ENCODE measurements at places on chromosomes 11 and 22. TPM values are rescaled to one million over a fixed set of nuclear protein-coding genes. Genes with fewer than 3 reads are reported as not detected.

The SAA4 gene
- total RNA-seq: not detected

GRCh38 chr11:62671608-62672389 is at the start of the genes LBHD1 and UQCC3:
LBHD1 (minus strand) TSS chr11:62672267; CDS start chr11:62670031, 2,236 bp downstream.
UQCC3 (plus strand) TSS chr11:62671673; CDS start chr11:62671746, 73 bp downstream.
- DNase-seq: peak; percentile 85
- H3K4me3 ChIP-seq: peak within 1 kb of the TSS; percentile 85
- peaks cover 27% of the 10 kb centered on the region for H3K4me1 ChIP-seq
- peaks cover 9% of the 10 kb centered on the region for H3K36me3 ChIP-seq

- peak; percentile 98 for DNase-seq
- H3K27me3 ChIP-seq: no peaks in the 10 kb centered on the region
- peak overlapping the region; percentile 79 for H3K4me3 ChIP-seq
- H3K4me1 ChIP-seq: peaks cover 35% of the 10 kb centered on the region
Measured at GRCh38 chr11:58578136-58578634, 678 bp upstream of the ZFP91 start.

DNA sequence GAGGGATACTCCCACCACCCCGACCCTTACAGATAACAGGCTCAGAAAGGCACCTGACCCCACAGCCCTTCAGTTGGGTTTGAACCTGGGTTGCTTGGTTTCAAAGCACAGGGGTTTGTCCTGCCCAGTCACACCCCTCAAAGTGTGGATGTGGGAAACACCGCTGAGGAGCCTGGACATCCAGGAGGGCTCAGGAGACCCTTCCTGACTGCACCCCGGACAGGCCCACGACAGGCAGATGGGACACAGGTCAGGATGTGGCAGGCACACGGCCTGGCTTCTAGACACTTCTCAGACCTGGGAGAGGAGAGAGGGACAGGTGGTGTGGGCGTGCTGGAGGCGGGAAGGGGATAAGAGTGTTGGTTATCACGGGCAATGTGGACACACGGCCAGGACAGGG is 932.3 kb downstream of the BRD1 start:
- H3K27me3 ChIP-seq: no peaks in the 10 kb centered on the region
- no peak overlapping the region for H3K27ac ChIP-seq
- no peaks in the 10 kb centered on the region for H3K36me3 ChIP-seq
- no peaks in the 10 kb centered on the region for H3K4me1 ChIP-seq
- no peak for DNase-seq
- no peak overlapping the region for H3K4me3 ChIP-seq

The MS4A6A gene
- total RNA-seq: 1.8 TPM

The ZW10 gene
- 5.8 TPM for total RNA-seq

- H3K36me3 ChIP-seq: no peaks in the 10 kb centered on the region
- H3K27me3 ChIP-seq: peaks cover 2% of the 10 kb centered on the region
- no peak within 1 kb of the TSS for H3K4me3 ChIP-seq
- H3K4me1 ChIP-seq: no peaks in the 10 kb centered on the region
- DNase-seq: no peak
- H3K27ac ChIP-seq: no peak within 1 kb of the TSS
Measured at GRCh38 chr11:102780491-102780918, at the start of gene MMP10. MMP10 (minus strand) TSS chr11:102780628; CDS start chr11:102780591, 37 bp downstream.

DNA sequence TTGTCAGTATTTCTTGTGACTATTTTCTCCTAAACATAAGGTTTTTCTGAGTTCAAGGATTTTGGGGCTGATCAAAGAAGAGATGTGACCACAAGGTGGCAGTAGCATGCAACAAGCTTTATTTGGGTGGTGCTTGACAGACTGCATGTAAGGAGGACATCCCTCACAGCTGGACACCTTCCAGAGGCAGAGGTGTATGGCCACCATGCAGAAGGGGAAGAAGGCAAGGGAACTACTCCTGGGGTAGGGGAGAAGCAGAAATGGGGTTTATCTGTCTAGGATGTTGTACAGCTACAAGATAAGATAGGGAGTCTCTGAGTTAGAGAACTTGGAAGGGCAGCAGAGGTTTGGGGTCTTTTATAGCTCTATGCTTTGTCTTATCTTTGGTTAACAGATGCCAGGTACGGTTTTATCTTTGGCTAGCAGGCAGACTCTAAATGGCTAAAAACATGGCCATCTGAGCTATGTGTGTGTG is 5.1 kb upstream of the BIRC2 start:
- H3K4me1 ChIP-seq: peaks cover 6% of the 10 kb centered on the region
- H3K4me3 ChIP-seq: no peak overlapping the region
- H3K36me3 ChIP-seq: peaks cover 18% of the 10 kb centered on the region
- no peak overlapping the region for H3K27ac ChIP-seq
- DNase-seq: peak; percentile 92

DNA sequence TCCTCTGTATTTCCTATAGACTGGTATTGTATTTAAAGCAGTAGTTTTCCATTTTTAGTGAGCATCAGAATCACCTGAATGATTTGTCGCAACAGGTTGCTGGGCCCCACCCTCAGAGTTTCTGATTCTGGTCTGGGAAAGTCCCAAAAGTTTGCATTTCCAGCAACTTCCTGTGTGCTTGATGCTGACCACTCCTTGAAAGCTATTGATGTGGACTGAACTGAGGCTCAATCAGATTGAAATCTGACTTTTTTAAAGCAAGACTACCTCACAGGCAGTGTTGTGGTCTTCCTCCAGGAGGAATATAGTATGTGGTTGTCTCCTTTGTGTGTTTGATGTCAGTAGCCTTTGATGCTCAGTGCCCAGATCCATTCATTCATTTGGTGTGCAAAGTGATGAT is 17.2 kb upstream of the MPZL2 start:
- H3K4me3 ChIP-seq: no peak overlapping the region
- no peaks in the 10 kb centered on the region for H3K27me3 ChIP-seq
- H3K36me3 ChIP-seq: no peaks in the 10 kb centered on the region
- no peak for DNase-seq
- no peak overlapping the region for H3K27ac ChIP-seq

DNA sequence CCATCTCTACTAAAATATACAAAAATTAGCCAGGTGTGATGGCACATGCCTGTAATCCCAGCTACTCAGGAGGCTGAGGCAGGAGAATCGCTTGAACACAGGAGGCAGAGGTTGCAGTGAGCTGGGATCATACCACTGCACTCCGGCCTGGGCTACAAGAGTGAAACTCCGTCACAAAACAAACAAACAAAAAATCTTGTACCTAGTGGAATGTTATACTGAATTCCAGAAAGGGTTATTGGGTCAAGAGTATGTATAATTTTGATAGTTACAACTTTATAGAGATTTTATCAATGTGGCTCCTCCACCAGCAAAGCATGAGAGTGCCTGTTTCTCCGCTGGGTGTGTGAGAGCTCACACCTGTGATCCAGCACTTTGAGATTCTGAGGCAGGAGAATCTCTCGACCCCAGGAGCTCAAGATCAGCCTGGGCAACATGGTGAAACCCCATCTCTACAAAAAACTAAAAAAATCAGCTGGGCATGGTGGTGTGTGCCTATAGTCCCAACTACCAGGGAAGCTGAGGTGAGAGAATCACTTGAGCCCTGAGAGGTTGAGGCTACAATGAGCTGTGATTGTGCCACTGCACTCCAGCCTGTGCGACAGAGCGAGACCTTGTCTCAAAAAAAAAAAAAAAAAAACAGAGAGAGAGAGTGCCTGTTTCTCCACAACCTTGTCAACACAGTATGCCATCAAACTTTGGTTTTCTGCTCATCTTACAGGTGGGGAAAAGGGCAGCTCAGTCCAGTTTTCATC is 12.7 kb upstream of the FOLR1 start:
- H3K27ac ChIP-seq: no peak overlapping the region
- no peaks in the 10 kb centered on the region for H3K4me1 ChIP-seq
- H3K27me3 ChIP-seq: no peaks in the 10 kb centered on the region
- H3K4me3 ChIP-seq: no peak overlapping the region
- H3K36me3 ChIP-seq: no peaks in the 10 kb centered on the region

- no peak for DNase-seq
- no peaks in the 10 kb centered on the region for H3K36me3 ChIP-seq
- peaks cover 5% of the 10 kb centered on the region for H3K4me1 ChIP-seq
- no peaks in the 10 kb centered on the region for H3K27me3 ChIP-seq
- no peak overlapping the region for H3K27ac ChIP-seq
Measured at GRCh38 chr11:113193946-113194345, 120.4 kb upstream of the TTC12 start.

DNA sequence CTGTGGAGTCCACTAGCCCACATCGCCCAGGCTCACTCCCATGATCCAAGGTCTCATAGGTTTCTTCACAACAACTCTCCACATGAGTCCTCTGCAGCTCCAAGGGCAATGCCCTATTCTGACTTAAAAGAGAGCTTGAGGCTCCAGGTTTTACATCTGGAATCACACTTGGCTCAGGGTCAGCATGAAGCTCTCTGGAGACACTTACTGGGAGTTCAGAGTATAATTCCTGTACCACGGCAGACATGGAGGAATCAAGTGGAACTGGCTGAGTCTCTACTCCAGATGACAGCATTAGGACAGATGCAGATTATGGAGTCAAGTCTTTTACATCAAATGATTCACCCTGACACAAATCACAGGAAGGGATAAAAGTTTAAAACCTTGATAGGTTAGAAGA is 11.4 kb downstream of the PRR14L start:
- H3K27me3 ChIP-seq: no peaks in the 10 kb centered on the region
- H3K4me1 ChIP-seq: no peaks in the 10 kb centered on the region
- no peak overlapping the region for H3K4me3 ChIP-seq
- peaks cover 26% of the 10 kb centered on the region for H3K36me3 ChIP-seq
- no peak overlapping the region for H3K27ac ChIP-seq

GRCh38 chr22:38097557-38098409 is 12.7 kb downstream of the BAIAP2L2 start:
- H3K27me3 ChIP-seq: no peaks in the 10 kb centered on the region
- peaks cover 3% of the 10 kb centered on the region for H3K4me1 ChIP-seq
- no peak overlapping the region for H3K27ac ChIP-seq
- no peak overlapping the region for H3K4me3 ChIP-seq
- H3K36me3 ChIP-seq: peaks cover 5% of the 10 kb centered on the region
- no peak for DNase-seq

DNA sequence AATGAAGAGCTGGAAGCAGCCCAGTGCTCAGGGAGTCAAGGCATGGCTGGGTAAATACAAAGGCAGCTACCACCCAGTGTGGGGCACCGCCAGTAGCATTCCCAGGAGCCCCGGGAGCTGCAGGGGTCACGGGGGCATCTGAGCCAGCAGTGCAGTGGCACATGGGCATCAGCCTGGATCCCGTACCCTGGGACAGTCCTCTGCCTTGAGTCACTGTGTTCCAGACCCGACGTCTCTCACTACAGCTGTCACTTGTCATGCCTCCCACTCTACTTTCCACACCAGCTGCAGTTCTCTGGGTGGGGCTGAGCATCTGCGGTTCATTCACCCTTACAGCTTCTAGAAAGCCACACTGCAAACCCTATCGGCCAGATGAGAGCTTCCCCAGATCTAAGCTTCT is 29.6 kb downstream of the DHCR7 start:
- no peak for DNase-seq
- H3K4me1 ChIP-seq: peaks cover 4% of the 10 kb centered on the region
- no peaks in the 10 kb centered on the region for H3K27me3 ChIP-seq
- H3K4me3 ChIP-seq: no peak overlapping the region
- no peak overlapping the region for H3K27ac ChIP-seq

DNA sequence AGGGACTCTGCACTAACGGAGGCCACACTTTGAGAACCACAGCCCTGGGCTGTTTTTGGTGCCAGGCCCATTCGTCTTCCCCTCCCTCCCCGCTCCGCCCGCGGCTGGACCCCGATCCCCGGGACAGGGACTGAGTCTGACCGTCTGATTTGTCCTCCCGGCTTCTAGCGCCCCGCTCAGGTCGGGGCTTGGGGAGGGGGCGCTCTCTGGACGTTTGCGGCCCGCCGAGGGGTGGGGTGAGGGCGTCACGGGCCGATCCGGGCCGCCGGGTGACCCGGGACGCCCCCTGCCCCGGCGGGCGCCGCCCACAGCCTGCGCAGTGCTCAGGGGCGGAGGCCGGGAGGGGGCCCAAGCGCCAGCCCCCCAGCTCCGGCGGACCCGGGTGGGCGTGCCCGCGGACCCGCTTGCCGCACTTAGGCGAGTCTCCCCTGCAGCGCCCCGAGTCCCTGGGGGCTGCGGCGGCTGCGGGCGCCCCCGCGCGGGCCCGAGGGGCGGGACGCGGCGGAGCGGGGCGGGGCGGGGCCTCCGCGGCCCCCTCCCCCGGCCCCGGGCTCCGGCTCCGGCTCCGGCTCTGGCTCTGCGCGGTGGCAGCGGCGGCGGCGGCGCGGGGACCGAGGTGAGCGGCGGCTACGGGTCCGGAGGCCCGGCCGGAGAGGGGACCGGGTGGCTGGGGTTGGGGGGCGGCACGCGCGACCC is 33.7 kb upstream of the PRR5 start:
- H3K36me3 ChIP-seq: no peaks in the 10 kb centered on the region
- peaks cover 91% of the 10 kb centered on the region for H3K4me1 ChIP-seq
- DNase-seq: peak; percentile 59
- peak overlapping the region; percentile 48 for H3K4me3 ChIP-seq

GRCh38 chr22:20088263-20088648 is 8.2 kb downstream of the DGCR8 start:
- H3K27me3 ChIP-seq: no peaks in the 10 kb centered on the region
- no peak for DNase-seq
- H3K27ac ChIP-seq: no peak overlapping the region

- DNase-seq: no peak
- H3K36me3 ChIP-seq: no peaks in the 10 kb centered on the region
- no peak overlapping the region for H3K27ac ChIP-seq
- no peak overlapping the region for H3K4me3 ChIP-seq
- H3K4me1 ChIP-seq: no peaks in the 10 kb centered on the region
Measured at GRCh38 chr11:26187639-26188038, 144.3 kb upstream of the ANO3 start.

GRCh38 chr11:48004456-48004855 is 24.1 kb downstream of the PTPRJ start:
- no peak overlapping the region for H3K4me3 ChIP-seq
- DNase-seq: peak; percentile 29
- H3K27ac ChIP-seq: peak overlapping the region; percentile 90
- H3K36me3 ChIP-seq: no peaks in the 10 kb centered on the region

The CLMP gene
- total RNA-seq: 0.45 TPM

The DCDC1 gene
- total RNA-seq: not detected

- H3K27me3 ChIP-seq: no peaks in the 10 kb centered on the region
- H3K36me3 ChIP-seq: no peaks in the 10 kb centered on the region
- peaks cover 9% of the 10 kb centered on the region for H3K4me1 ChIP-seq
- H3K27ac ChIP-seq: no peak overlapping the region
- DNase-seq: no peak
- H3K4me3 ChIP-seq: no peak overlapping the region
Measured at GRCh38 chr11:96113193-96113681, 189.3 kb upstream of the MTMR2 start.

DNA sequence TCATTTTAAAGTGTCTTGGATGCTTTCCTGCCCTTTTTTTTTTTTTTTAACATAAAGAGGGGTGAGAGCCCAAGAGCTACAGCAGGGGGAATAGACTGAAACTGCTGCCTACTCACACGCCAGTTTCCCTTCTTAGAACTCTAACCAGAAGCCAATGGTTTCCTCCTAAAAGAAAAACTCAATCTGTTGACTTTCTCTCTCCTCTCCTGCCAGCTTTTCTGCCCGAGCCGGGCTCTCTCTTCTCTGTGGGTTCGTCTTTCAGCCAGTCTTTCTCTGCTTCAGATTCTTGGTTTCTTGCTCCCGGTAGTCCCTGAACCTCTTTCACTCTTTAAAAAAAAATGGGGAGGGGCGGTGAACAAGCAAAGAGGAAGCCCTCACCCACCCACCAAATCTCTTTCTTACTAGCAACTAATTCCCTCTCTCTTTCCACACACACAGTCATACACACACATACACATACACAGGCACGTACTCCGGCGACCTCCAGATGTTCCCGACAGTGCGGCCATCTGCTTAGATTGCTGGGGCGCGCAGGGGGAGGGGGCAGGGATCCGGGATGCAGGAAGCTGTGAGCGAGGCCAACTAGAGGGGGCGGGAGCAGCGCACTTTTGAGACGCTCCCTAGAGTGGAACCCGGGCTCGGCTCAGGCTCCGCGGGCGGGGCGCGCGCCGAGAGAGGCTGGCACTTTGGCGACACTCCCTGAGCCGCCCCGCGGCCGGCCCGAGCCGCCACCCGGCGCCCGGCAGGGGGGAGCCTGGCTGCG is 444 bp upstream of the TSKU start:
- peaks cover 9% of the 10 kb centered on the region for H3K27me3 ChIP-seq
